Ascending aorta (tissue), 2 donors: ENCODE measurements at places on chromosomes 2 and 18. TPM values are rescaled to one million over a fixed set of nuclear protein-coding genes. Genes with fewer than 3 reads are reported as not detected.

DNA sequence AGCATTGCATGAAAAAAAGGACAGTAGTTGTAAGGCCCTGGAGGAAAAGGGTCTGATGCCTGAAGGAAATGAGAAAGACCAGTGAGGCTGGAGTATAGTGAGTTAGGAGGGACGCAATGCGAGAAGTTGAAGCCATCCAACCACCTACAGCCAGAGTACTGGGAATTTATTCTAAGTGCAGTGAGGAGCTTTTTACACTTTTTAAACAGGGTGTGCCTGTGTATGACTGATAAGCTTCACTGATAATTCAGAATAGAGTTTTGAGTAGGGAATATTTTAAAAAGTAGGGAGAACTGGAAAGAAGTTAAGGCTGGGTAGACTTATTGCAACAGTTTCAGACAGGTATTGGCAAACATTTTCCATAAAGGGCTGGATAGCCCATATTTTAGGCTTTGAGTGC, 35.9 kb upstream of the CCDC85A start:
- no peak for DNase-seq

- no peak for DNase-seq
Measured at GRCh38 chr2:39099870-39100728, 20.8 kb downstream of the SOS1 start.

The ACTG2 gene
- total RNA-seq: 134 TPM

DNA sequence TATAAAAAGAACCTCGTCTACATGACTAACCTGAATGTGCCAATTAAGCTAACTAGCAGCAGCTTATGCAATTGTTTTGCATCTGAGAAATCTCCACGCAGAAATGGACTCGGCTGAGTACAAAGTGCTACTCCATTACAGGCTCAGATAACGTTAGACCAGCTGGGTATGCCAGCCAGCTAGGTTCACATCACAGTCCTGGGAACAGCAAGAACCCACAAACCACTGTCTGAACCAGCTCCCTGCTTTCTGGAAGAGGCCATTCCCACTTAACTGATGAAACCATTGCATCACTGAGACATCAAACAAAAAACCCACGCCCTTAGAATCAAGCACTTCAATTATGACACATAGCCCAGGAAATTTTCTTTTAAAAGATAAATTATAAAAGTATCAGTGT, 202.7 kb downstream of the CYRIA start:
- DNase-seq: no peak

DNA sequence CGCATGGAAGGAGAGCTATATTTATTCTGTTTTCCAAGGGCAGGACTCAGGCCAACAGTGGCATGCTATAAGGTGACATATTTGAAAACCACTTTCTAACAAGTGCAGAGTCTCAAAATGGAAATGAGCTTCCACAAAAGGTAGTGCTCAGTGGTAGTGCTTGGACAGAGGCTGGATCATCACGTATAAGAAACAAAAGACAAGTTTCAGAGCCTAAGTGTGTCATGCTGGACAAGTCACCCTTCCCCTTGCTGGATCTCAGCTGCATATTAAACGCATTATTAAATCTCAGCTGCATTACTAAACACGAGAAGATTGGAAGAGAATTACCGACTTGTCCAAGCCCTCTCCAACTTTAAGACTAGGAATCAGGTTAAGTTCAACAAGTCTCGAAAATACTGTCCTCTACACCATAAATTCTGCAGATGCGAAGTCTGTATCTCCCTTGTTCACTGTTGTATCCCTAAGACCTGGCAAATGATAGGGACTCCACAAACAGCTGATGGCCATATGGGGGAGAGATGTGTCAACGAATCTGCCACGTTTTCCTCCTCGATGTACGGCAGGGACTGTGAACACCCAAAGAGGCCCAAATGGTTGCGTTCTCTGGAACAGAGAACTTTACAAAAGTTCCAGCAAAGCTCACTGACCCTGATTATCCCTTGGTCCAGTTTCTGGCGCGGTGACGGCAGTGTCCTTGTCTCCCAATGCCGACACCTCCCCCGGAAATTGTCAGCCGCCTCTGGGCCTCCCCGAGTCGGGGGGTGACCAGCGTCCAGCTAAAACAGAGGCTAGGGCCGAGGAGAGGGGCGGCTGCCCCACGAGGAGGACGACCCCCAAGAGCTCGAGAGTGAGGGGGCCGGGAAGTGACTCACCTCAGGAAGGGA, 611 bp downstream of the NOL10 start:
- DNase-seq: no peak

GRCh38 chr2:50126845-50127244, 905.1 kb downstream of the NRXN1 start:
- DNase-seq: no peak

DNA sequence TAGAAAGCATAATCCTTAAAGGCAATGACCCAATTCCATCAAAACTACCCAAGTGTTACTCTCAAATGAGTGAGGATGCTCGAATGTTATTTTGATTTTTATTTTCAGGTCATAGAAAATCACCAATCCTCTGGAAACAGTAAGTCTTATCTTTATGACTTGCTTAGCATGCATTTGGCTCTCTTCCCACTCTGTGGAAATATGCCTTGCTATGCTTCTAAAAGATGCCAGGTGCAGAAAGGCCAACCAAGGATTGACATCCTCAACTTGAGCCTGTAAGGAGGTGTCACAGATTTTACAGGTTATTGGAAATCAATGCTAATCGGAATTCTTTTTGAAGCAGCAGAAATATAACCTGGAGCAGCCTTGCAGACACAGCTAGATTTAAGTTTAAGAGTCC, 543.9 kb upstream of the LINC00305 start:
- no peak for DNase-seq

DNA sequence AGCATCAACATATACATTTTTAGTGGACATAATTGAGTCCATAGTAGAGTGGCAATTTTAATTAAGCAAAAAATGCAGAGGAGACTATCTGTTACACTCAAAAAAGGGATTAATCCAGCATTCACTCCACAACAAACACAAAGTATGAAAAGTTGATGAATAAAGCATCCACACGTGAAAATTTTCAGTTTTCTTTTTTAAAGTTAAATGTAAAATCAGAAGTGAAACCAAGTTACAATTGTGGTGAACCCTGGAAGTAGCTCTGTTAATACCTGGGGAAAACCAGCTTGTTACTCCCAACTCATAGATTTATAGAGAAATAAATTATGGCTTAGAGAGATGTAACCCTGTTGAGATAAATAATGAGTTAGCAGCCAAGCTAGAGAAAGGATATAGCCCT, 807.8 kb downstream of the TRIB2 start:
- DNase-seq: no peak

The SCN2A gene
- total RNA-seq: 0.53 TPM

DNA sequence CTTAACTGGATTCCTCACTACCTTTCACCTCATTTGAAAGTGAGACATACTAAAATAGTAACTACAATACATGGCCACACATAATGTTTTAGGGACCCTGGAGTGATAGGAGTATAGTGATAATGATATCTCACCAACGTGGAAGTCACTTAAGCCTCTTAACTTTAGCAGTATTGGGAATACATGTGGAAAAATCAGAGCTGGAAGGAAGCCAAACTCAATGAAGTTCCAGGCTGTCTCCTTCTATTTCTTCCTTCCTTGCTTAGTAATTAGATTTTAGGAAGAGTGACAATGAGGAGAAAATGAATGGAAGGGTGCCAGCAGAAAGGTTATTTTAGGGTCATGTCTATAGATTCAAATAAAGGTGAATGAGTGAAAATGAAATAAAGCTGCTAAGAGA, 387.3 kb downstream of the PLCL1 start:
- DNase-seq: no peak

The EMILIN1 gene
- total RNA-seq: 301 TPM

The APOB gene
- total RNA-seq: 8.5 TPM

The CNGA3 gene
- not detected for total RNA-seq

The SCYGR3 gene
- total RNA-seq: not detected
